AG04450 (cell line): ENCODE measurements at places on chromosomes 5 and 9.

- no peak for DNase-seq
Measured at GRCh38 chr9:1837453-1838084, 177.6 kb upstream of the SMARCA2 start.

DNA sequence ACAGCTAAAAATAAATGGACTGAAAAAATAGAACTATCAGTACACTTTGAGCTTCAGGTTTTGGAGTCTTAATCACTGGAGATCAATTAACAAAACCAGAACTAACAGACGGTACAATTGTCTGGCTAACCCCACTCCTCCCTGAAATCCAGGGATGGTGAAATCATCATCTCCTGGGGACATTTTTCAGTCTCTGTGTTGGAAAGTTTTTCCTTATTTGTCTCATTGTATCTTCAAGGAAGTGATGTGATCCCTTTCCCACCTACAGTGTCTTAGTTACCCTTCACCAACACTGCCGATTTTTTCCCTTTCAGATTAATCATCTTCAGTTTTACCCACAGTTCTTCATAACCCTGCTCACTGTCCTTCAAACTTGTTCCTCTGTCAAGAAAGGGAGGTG lies 81.9 kb downstream of the MAP1B start:
- no peak for DNase-seq

DNA sequence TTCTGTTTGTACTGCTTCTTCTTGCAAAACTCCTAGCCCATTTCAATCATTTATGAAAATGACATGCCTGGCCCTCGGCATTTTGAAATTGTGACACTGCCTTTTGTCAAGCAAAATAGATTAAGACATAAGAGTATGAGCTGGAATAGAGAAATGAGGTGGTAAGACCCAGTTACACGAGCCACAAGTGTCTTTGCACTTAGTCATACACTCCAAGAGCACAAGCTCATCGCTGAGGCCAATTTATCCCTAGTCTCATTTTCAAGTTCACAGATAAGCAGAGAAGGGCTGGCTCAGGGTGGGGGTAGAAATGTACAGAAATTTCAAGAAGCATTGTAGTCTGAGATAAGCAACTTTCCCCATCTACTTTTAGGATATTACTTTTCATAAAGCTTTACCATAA lies 40.6 kb upstream of the MAP1B start:
- peak; percentile 57 for DNase-seq

DNA sequence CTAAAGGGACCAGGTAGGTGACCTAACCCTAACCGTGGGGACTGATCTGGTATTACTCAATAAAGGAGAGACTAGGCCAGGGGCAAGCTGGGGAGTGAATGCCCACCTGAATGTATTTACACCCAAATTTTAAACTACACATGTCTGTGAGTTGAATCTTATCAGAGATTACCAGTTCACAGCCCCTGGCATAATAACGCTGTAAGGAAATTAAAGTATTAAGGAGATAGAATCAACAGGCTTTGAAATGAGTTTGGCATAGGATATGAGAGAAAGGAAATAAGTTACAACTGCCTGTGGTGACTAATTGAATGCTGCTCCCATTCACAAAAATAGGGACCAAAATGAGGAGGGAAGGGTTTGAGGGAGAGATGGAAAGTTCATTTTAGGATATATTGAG lies 593.3 kb downstream of the CSNK1G3 start:
- DNase-seq: no peak

- peak; percentile 82 for DNase-seq
Measured at GRCh38 chr9:752201-752600, 89.3 kb upstream of the DMRT1 start.
